ENCODE measurements at places on chromosomes 1 and 21.
A peak's percentile ranks its signal among the peaks of the same experiment; 100 is the strongest.

- no peak for DNase-seq
Measured at GRCh38 chr1:165759095-165759494, 9.6 kb downstream of the TMCO1 start.

GRCh38 chr1:208381481-208381880 is 137.3 kb upstream of the PLXNA2 start:
- no peak for DNase-seq

DNA sequence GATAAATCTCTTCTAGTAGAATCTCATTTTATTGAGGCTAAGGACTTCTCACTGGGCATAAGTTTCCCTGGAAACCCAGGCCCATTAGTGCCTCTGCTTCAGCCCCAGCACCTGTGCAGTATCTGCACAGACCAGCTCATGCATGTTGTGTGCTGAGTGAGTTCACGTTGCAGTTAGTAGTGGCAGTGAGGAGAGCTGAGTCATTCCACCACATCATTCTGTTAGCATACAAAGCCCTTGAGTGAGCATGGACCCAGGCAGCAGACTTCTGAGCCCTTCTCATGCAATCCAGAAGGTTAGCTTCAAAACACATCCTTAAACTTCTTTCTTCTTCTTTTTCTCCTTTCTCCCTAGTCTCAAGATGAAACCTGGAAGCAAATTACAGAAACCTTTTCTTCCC is 45.8 kb upstream of the NTPCR start:
- DNase-seq, result no peak

DNA sequence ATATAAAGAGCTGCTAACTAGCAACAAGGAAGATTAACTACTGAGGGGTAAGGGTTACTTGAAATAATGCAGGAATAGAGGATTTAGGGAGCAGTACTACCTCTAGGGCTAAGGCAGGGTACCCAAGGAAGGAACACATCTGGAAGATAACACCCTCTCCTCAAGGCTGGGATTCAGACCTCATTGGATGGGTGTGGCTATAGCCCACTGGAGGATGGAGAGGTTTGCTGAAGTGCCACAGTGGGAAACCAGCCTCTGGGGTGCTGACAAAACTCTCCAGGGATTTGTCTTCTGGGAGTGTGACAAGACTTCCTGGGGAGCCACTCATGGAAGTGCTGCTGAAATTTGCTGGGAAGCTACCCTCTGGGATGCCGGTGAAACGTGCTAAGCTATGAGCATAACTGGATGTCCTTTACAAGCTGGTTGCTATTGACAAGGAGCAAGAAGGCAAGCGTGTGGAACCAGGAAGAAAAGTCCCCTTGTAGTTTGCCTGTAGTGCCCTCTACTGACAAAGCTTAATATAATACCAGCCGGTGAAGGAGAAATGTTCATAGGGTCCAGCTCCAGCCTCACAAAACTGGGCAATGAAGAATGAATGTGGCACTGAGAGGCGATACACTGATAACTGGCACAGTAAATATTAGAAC is 122.8 kb upstream of the USP24 start:
- peak; percentile 25 for DNase-seq

DNA sequence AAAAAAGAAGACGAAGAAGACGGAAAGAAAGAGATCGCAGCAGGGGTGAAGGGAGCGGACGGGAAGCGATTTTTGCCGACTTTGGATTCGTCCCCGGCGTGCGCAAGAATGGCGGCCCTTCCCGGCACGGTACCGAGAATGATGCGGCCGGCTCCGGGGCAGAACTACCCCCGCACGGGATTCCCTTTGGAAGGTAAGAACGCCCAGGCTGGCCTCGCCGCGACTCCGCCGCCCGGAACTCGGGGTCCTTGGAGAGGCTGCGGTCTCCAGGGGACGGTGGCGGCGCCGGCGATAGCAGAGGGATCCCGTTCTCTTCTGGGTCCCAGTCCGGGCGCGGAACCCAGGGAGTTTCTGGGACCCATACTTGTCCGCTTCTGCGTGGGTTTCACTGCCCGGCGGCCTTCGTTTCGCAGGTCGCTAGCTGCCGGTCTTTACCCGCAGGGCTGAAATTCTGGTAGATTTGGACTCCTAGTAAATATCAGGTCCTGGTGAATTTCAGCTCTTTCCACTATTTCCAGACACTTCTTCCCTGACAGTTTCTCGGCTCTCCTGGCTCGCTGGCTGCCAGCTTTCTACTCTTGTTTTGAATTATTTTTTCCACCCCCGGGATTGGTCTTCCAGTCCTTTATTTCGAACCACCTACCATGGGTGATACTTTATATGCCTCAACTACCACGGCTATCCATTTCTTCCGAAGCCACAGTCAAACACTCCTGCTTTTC is 1.0 kb downstream of the PAX7 start:
- DNase-seq, result no peak

DNA sequence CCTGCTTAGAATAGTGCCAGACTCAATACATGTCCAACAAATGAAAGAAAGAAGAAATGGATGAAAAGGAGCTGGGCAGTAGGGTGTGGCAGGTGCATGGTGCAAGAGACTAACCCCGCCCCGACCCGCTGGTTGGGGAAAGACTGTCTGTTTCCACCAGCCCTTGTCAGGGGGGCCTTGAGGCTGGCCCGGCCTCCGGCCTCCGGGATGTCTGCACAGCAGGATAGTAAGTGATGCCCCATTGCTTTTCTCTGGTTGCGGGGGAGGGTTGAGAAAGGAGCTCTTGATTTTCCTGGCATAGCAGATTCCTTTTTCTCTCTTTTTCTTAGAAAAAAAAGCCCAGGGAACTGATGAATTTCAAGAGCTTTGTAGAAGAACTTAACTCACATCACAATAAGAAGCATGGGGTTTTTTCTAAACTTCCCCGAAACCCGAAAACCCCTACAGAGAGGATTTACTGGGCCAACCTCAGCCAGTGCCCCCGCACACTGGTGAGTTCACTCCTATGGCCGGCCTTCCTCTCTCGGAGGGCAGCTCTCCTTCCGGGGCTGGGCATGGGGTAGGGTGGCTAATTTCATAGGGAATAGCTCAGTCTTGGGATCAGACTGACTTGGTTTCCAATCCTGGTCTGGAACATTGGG is 12.5 kb upstream of the TTC22 start:
- no peak for DNase-seq

- DNase-seq, result no peak
Measured at GRCh38 chr21:29238053-29238966, 60.4 kb upstream of the BACH1 start.

GRCh38 chr1:54926970-54927369 is 40.0 kb upstream of the DHCR24 start:
- no peak for DNase-seq

GRCh38 chr1:17915511-17916197 is 160.5 kb downstream of the ACTL8 start:
- DNase-seq, result no peak

GRCh38 chr1:167105271-167106118 is 11.6 kb downstream of the STYXL2 start:
- DNase-seq, result peak; percentile 21

- DNase-seq, result no peak
Measured at GRCh38 chr1:186978596-186979556, 150.1 kb downstream of the PLA2G4A start.

DNA sequence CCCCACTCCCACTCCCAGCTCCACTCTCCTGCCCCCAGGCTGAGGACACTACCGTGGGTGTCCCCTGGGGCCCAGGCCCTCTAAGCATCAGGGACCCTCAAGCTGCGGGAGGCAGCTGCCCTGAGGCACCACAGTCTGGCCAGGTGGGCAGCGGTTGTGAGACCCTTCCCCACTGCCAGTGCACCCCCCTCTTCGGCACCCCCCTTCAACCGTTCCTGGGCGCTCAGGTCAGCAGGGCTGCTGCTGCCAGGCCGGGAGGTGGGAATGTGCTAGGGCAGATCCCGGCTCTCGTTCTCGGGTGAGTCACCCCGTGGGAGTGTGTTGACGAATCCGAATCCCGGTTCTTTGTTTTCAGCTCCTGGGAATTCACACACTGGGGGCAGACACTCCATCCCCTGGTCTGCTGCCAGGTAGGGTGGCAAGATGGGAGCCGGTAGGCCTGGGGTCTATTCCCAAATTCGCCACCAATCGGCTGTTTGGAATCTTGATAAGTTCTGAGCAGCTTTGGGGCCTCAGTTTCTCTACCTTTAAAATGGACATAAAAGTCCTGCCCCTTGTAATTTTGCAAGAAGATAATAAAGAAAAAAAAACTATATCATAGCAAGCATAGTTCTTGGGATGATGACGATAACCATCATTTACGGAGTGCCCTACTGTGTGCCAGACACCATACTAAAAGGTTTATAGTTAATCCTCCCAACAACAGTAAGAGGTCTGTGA is 28.5 kb upstream of the CASZ1 start:
- no peak for DNase-seq

DNA sequence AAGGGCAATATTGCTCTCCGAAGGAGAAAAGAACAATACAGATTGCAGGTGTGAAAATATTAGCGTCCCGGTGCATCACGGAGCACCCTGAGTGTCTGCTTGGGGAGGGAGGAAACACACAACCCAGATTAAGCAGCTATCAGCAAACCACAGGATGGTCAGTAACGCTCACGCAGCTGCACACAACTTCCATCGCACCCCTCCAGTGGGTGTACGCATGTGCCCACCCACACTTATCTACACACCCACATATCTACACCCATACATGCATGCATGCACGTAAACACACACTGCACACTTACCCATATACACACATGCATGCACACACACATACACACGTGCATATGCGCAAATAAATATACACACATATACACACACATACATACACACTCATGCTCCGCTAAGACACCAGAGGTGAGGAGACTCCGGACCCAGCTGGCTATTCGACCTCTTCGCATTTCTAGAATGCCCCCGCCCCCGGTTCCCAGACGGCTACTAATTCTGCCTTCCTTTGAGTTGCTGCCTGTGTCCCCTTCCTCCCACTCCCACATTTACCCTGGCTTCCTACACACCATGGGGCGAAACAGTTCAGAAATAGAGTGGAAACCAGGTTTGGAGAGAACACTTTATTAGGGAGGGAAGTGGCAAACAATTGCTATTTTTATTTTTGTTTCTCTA is 26.2 kb downstream of the ITPKB start:
- no peak for DNase-seq

- DNase-seq, result no peak
Measured at GRCh38 chr1:173295391-173295790, 88.3 kb upstream of the TNFSF4 start.

GRCh38 chr1:21939650-21940374 is 2.7 kb upstream of the HSPG2 start:
- no peak for DNase-seq

DNA sequence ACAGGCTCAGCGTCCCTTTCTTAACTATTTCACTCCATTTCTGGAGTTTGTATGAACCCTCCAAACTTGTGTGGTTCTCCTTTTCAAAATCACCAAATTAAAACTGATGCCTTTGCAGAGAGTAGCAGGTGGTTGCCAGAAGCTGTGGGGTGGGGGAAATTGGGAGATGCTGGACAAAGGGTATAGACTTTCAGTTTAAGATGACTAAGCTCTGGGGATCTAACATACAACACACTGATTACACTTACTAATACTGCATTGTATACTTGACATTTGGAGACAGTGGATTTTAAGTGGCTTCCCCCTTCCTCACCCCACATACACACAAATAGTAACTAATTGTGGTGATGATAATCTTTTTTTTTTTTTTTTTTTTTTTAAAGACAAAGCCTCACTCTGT is 11.1 kb upstream of the SCYL3 start:
- no peak for DNase-seq

DNA sequence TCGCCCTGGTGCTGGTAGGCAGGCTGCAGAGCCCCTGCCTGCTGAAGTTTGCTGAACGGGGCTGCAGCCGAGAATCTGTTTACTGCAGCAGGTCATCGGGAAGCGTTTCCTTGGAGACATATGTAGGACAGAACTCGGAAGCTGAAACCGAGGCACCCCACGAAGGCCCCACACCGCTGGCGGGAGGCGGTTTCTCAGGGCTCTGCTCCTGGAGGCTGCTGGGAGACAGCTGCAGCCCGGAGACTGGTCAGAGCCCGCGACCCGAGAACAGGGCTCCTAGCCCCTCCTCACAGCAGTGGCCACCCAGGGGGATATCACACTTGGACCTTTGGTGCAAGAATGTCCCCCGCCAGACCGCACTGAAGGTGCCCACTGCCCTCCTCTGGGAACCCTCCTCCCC is 12.7 kb upstream of the PLCH2 start:
- no peak for DNase-seq

DNA sequence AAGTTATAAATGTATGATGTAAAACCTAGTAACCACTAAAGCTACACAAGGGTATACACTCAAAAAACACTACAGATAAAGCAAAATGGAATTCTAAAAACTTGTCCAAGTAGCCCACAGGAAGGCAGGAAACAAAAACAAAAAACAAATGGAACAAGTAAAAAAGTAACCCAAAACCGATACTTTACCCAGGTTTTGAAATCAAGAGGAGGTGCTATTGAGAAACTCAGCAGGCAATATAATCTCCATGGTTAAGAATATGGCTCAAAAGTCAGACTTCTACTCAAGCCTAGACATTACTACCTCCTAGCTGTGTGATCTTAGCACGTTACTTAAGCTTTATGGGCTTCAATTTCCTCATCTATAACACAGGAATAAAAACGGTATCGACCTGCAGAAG is 13.3 kb downstream of the RBBP5 start:
- no peak for DNase-seq

- DNase-seq, result no peak
Measured at GRCh38 chr1:60535713-60536112, 462.1 kb upstream of the C1orf87 start.

DNA sequence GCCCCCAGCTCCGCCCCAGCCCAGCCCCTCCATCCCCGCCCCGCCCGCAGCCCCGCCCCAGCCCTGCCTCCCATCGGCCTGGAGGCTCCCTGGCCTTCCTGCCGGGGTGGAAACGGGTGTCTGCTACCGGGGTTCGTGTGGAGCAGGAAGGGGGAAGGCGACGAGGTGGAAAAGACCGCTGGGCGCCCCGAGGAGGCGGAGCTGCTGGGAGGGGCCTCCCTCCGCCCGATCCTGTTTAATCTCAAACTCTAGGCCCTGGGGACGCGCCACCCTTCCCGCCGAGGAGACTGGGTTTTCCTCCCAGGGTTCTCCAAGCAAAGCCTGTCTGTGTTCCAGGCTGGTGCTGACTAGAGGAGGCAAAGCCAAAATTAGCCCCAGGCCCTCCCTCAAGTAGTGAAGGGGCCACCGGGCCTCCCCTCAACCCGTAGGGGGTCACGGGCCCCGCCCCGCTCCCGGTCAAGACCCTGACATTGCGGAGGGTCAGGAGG is 16.2 kb upstream of the TTLL10 start:
- peak; percentile 61 for DNase-seq

GRCh38 chr1:12618661-12618964 is 603 bp upstream of the DHRS3 start:
- no peak for DNase-seq

GRCh38 chr1:26359981-26360806 is 6.3 kb upstream of the CRYBG2 start:
- DNase-seq, result no peak

GRCh38 chr21:41583274-41583790 is 75.4 kb upstream of the TMPRSS2 start:
- DNase-seq, result peak; percentile 73
